Karpas-422 (cell line): ENCODE measurements at places on chromosomes 3 and 15.

DNA sequence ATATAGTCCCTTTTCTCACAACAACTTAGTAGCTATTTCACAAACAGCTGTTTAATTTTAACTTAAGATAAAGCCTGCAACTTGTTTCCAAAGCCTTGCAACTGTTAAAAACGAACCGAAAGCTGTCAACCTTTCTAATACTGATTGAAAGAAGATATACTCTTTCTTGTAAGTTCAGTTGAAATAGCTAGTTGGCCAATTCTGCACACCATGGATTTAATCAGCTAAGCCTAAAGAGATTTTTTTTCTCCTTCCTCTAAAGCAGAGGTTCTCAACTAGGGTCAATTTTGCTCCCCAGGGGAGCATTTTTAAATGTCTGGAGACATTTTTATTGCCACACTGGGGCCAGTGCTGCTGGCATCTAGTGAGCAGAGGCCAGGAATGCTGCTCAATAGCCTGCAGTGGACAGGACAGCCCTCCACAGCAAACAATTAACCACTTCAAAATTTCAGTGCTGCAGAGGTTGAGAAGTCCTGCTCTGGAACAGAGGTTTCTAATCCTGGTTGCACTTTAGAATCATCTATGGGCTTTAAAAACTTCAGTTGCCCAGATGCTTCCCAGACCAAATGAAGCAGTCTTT is 26.2 kb downstream of the MINDY4B start:
- no peak for DNase-seq

DNA sequence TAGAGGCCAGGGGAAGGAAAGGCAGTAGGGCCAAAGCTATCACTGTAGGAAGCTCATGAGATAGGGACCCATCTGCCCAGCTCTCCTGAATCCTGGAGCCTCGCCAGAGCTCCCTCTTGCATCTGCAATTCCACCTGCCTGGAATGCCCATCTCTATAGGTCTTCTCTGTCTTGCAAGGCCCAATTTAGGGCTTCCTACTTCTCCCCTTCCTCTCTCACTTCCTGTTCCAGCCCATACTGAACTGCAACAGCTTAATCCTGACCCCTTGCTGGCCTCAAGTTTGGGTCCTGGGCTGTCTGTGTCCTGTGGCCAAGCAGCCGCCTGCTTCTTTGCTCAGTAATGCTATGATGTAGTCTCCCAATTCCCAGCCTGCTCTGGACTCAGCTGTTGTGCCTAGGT is 3.6 kb upstream of the PTPN23 start:
- DNase-seq: peak; percentile 57

DNA sequence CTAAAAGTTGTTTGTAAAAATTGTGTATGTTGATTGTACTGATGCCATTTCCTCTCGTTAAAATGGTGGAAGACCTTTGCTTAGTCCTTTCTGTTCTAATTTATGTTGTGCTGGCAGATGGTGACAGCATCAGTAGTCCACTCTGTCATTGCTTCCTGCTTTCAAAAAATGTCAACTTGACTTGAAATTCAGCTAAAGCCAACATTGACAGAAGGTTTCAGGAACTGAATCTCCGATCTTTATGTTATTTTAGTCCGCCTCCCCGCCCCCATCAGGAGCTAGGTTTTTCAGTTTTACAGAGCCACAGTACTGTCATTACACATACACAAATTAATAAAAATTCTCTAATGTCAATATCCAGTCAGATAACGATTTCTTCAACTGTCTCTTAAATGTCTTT is 1.5 kb downstream of the CEP63 start:
- peak; percentile 77 for DNase-seq

DNA sequence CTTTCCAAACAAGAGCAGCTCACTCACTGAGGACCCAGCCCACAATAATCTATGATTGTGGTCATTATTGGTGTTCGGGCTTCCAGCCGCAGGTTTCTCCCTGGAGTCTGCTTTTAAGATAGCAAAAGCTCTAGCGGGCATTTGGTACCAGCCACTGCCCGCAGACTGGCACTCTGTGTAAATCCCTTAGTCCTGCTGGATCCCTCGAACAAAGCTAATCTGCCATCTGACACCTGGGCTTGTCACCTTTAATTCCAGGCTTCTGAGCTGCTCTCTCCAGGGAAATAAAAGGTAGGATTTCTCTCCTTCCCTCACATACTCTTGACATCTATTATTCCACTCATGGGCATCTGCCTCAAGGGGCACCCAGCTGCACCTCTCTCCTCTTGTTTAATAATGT is 158.7 kb downstream of the PDCD6IP start:
- DNase-seq: no peak

- no peak for DNase-seq
Observed at GRCh38 chr15:28892789-28893610, 7.2 kb downstream of the APBA2 start.

DNA sequence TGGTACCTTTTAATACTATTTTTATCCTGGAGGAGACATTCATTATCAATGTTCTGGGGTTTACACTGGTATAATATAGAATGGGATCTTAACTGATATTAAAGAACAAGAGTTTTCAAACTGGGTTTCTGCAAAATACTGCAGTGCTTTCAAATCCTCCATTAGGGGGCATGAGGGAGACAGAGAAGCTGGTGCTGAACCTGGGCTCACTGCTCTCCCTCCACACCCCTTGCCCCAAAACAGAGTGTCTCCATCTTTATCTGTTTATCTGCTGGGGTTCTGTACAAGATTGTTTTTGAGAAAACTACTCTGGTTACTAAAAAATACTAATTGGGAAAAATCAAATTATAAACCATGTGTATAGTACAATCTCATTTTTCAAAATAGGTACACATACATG is 41.7 kb downstream of the CADPS start:
- DNase-seq: peak; percentile 66

- DNase-seq: no peak
Observed at GRCh38 chr3:36065321-36065720, 315.0 kb upstream of the STAC start.
